ENCODE measurements at places on chromosomes 12 and 14.

DNA sequence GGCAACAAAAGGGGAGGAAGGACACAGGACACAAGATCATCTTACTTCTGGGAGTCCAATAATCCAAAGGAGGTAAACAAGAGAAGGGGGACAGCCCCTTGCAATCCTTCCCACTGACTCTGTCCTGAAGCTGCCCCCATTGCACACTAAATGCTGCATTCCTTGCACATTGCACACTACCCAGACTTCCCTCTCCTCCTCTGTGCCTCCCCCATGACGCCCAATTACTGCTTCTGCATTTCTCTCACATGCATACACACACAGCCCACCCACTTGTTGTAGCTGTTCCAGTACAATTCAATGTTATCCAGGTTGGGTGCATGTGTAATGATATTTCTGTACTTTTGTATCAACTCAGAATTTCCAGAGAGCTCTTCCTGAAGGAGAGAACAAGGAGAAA is 5.5 kb downstream of the NDRG2 start:
- DNase-seq, result no peak

DNA sequence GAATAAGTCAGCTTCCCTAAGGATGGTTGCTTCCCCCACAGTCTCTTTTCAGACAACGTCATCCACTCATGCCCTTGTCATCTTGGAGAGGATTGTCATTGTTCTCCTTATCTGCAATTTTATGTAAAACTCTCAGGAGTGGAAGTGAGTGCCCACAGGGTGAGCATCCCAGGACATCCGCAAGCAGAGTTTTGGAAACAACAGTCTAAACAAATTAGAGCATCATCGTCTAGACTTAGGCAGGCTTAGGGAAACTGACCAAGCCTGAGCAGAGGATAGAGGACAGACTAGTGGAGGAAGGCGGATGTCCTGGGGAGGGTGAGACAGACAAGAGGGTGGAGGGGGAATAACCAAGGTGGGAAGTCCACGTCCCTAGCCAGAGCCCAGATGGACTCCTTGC is 63.7 kb upstream of the BDKRB2 start:
- no peak for DNase-seq

DNA sequence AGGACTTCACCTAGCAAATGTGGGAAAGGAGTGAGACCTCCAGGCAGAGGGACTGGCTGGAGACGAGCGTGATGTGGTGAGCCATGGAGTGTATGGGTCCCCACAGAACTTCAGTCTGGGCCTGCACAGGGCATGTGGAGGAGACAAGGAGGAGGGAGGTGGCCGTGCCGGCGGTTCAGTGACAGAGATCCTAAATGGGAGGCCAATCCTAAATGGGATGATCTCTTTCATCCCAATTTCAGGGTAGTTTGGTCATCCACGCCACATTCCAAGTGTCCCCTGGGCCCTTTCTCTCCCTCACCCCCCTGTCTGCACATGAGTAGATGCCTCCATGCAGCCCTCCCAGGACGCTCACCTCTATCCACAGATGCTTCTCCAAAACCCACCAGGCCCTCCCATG is 13.2 kb downstream of the SERPINA5 start:
- DNase-seq, result no peak

DNA sequence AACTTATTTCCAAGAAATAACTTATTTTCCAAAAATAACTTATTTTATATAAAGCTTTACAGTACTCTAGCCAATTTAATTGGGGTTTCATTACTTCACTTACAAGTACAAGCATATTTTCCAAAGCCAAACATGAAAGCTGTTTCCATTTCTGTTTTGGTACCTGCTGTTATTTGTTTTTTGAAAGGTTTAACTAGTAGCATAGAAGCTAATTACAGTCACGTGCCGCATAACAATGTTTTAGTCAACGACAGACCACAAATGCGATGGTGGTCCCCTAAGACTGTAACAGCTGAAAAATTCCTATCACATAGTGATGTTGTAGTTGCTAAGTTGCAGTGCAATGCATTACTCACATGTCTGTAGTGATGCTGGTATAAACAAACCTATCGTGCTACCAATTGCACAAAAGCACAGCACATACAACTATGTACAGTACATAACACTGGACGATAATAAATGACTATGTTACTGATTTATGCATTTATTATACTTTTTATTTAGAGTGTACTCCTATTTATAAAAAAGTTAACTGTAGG is 21.7 kb downstream of the PTPN21 start:
- DNase-seq, result no peak

DNA sequence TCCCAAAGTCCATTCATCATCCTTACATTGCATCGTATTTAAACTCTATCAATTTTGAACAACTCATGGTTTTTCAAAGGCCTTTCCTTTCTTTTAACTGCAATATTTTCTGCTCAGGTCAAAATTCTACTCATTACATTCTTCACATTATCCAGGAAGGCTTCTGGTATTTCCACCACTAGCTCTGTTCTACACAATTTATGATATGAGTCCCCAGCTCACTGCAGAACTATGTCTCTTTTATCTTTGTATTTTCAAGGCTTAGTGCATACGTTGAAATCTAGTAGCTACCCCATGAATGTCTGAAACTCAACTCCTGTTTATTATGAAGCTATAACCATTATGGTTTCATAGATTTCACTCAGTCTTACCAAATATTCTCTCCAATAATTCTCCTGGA is 282.9 kb downstream of the DUSP6 start:
- no peak for DNase-seq

GRCh38 chr12:29216797-29217575 is 67.9 kb downstream of the FAR2 start:
- DNase-seq, result peak; percentile 86

DNA sequence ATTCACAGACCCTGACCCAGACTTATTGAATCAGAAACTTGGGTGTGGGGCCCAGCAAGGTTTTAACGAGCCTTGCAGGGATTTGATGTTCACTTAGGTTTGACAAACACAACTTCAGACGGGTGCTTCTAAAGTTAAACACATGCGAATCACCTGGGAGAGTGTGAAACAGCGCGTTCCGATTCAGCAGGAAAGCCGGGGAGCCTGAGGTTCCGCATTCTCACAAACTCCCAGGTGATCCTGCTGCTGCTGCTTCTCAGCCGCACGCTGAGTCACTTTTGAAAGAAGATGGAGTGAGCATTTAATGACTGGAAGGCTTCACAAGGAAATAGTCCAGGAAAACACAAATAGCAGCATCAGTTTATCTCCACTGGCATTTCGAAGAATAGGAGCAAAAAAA is 44.2 kb upstream of the DDX11 start:
- no peak for DNase-seq

GRCh38 chr12:539540-540310 is 80.0 kb downstream of the B4GALNT3 start:
- DNase-seq, result no peak

- no peak for DNase-seq
Measured at GRCh38 chr14:52988139-52988538, 37.3 kb upstream of the FERMT2 start.

- no peak for DNase-seq
Measured at GRCh38 chr14:104557766-104558165, 21.8 kb upstream of the C14orf180 start.

GRCh38 chr12:118377021-118377883 is 897 bp downstream of the SUDS3 start:
- DNase-seq, result no peak

DNA sequence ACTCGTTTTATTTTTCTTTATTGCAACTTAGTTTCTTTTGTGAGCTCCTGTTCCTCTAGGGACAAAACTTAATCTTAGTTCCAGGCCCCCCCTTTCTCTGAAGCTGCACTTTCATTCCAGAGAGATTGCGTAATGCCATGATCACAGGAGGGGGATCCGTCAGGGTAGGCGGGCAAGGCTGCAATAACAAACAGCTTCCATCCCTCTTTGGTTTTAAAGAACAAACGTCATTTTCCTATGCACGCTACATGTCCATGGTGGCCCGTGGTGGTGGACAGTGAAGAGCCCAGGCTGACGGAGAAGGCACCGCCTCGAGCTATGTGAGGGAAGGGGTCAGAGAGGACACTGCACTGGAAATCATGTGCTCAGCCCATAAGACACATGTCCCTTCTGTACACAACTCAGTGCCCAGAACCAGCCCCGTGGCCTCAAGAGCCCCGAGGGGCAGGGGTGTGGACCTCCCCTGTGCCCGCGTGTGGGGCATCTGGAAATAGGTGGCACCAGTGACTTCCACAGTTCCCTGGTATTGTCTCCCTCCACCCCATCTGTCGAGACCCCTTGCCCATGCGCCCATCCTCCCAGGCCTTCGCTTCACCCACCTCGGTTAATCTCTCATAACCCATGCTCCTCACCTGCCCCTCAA is 161.4 kb downstream of the ADGRD1 start:
- DNase-seq, result no peak

DNA sequence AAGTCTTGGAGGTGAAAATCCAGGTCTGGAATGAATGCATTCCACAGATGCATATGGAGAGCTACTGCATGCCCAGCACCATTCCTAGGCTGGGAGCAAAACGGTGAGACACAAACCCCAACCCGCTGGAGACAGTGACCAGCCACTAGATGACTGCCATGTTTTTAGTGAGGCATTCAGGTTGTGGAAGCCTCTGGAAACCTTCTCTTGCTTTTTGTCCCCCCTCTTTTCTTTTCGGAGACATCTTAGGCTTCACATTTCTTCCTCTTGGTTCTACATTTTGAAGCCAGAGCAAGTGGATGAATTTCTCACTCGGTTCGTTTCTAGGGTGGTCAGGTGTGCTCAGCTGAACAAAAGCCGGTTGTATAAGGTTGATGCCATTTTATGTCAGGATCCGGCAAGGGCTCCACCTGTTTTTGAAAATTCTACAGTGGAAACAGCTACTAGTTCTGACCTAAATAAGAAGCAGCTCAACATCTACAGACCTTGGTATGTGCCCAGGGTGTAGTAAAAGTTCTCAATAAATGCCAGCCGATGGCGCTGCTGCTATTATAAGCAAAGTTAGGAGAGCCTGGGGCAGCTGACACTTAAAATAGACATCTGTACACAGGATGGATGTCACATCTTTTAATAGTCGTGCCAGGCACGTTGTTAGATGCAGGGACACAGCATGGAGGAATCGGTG is 1.8 kb upstream of the ZNF839 start:
- peak; percentile 85 for DNase-seq

- DNase-seq, result no peak
Measured at GRCh38 chr12:63292471-63293221, 141.6 kb upstream of the AVPR1A start.

- no peak for DNase-seq
Measured at GRCh38 chr12:124422142-124422569, 127.3 kb downstream of the RFLNA start.

DNA sequence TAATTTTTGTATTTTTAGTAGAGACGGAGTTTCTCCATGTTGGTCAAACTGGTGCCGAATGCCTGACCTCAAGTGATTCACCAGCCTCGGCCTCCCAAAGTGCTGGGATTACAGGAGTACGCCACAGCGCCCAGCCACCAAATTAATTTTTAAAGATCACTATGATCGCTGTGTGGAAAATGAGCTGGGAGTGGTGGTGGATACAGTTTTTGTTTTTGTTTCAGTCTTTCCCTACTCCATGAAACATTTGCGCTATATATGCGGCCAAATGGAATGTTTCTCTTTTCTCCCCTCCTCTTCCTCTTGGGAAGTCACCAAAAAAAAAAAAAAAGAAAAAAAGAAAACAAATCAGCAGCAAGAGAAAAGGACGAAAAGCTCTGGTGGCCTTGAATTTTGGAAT is 20.8 kb upstream of the P2RX4 start:
- no peak for DNase-seq

GRCh38 chr14:106291626-106292025 is 765.2 kb downstream of the TMEM121 start:
- DNase-seq, result no peak

GRCh38 chr14:72906316-72906715 is 12.4 kb upstream of the DPF3 start:
- no peak for DNase-seq

GRCh38 chr12:101795786-101796185 is 35.0 kb downstream of the GNPTAB start:
- no peak for DNase-seq

GRCh38 chr14:72254202-72254936 is 322.1 kb downstream of the RGS6 start:
- no peak for DNase-seq

DNA sequence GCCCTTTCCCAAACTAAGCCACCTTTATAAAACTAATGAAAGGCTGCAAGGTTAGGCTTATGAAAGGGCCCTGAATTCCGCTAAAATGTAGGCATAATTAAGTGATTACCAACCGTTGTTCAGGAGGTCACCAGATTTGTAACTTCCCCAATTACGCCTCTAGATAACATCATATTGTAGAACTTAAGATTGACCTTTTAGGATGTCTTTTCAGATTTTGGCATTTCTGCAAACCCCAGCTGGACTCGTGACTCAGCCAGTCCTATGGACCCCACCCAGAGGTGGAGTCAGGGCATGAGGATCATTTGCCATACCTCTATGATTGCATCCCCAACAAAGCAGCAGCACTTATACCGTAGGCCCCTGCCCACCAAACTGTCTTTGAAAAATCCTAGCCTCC is 3.7 kb upstream of the LPCAT3 start:
- DNase-seq, result no peak

DNA sequence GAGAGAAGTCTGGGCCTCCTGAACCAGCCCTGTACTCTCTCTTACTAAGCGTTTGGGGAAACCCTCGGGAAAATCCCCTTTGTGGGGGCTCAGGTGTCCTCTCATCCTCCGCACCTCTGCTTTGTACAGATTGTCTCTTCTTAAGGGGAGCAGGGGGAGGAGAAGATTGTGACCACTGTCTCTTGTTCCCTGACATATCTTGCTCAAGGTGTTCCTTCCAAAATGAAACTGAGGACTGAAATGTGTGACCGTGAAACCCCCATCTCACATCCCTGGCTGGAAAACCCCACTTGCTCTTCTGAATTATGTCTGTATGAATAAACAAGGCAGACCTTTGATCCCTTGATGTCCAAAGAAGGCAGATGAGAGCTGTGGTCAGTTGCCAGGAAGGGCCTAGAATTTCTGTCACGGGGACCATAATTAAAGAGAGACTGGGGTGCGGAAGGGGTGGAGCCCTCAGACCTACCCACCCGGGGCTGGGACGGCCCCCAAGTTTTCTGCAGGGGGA is 369.8 kb downstream of the AACS start:
- DNase-seq, result no peak

DNA sequence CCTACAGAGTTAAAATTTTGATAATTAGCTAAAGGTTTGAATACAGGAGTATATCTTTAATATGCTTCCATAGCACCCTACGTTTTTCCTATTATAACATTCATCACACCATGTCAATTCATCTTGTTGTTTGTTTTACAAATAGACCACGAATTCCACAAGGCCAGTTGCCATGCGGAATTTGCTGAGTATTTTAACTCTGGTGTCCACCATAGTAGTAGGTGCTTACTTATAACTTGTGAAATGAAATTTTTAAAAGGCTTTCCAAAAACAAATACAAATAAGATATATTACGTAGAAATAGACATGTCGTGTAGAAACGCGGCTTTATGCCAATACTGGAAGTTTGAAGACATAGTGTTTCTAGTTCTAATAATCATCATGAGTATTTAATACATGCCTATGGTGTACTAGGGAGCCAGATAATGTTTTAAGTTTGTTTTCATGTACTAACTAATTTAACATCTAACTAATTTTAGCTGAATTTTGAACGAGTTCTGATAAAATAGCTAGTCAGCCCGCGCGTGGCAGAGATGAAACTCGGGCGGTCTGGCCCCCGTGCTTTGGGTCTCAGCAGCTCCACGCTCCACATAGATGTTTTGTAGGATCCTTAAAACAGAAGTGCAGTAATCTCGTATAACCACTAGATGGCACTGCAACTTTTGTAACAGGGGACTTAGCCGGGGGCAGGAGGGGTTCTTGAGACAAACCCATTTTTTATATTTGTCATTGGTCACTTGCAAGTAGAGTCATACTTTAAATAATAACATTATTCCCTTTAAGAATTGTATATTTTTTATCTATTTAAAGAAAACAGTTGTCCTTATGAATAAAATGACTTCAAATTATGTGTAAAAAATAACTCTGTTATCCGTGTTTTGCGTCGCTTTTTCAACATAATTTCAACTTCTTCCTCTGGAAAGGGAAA is 10.2 kb downstream of the CD69 start:
- peak; percentile 82 for DNase-seq

All from SK-MEL-5 (cell line).